ENCODE measurements at places on chromosomes 5 and 9.
A peak's percentile ranks its signal among the peaks of the same experiment; 100 is the strongest.

DNA sequence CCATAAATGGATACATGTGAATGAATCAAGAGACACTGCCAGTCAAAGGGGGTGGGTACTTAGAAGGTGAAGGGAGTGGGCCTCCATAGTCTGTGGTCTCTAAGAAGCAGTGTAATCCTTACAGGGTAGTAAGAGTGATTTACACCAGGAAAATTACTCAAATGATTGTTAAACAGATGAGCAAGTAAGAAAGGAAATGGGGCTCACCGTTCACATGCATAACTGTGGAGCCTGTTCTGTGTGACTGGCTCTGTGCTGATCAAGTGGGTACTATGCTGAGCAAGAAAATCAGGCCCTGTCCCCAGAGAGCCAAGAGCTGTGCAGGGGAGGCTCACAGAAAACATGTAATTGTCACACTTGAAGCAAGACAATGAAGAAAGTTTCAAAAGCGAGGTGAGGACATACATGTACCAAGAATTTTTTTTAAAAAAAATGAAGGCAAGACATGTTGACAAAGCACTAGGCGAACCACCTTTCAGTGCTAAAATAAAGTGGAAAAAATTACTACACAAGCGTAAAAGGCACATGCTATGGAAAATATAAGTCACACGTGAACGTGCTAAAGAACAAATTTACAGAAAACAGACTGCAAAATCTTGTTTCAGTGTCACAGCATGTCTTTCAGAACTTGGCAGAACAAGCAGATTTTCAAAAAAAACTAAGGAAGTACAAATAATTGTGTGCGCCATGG, 2.5 kb downstream of the BTNL8 start:
- DNase-seq: no peak

- no peak for DNase-seq
Observed at GRCh38 chr5:141515946-141516671, 27.2 kb downstream of the PCDHGC5 start.

GRCh38 chr9:33153666-33154065, 13.5 kb downstream of the B4GALT1 start:
- DNase-seq: no peak

DNA sequence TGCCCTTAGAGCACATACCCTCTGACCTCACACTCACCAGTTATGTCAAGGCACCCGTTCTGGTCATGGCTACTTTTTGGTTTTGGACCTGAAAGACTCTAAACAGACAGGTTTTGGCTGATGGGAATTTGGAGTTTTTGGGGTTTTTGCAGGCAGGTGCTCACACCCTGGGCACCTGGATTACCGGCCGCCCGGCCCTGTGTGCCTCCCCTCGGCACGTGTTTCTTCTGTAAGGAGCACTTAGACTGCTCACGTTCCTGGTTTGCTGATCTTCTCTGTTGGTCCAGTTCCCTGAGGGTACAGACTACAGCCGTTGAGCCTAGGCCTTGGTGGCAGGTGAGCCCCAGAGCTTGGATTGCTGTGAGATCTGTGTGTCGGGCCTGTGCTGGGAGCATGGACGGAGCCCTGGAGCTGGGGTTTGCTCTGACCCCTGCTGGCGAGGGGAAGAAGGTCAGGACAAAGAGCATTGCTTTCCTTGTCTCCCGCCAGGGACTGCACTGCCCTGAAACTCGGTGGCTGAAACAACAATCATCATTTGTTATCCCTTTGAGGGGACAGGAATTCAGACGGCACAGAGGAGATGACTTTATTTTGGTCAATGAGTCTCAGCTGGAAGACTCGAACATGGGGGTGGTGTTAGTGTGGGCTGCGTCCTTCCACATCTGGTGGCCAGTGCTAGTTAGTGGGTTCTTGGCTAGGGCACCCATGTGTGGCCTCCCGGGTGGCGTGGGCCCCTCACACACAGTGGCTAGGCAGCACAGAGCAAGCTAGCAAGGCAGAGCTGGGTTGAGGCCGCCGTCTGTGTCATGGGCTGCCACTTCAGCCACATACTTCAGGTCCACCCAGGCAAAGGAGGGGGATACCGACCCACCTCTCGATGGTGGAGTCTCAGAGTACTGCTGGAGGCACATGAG, 76.4 kb downstream of the EHMT1 start:
- DNase-seq: peak; percentile 90

GRCh38 chr9:92151691-92152393, 36.6 kb upstream of the SPTLC1 start:
- no peak for DNase-seq

DNA sequence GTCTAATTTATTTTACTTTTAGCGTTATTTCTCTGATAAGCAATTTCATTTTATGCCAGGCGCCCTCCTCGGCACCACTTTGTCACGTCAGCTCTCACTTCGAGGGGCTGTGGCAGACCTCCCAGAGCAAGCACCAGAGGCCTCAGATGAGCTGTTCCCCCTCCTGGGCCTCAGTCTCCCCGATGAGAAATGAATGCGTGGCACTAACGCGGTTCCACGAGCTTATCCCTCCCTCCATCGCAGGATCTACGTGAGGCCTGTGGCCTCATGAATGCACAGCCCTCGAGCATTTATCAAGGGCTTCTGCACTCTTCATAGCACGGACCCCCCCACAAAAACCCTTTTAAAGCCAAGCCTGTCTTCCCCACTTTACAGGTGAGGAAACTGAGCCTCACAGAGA, 205.2 kb downstream of the CDK5RAP2 start:
- no peak for DNase-seq

DNA sequence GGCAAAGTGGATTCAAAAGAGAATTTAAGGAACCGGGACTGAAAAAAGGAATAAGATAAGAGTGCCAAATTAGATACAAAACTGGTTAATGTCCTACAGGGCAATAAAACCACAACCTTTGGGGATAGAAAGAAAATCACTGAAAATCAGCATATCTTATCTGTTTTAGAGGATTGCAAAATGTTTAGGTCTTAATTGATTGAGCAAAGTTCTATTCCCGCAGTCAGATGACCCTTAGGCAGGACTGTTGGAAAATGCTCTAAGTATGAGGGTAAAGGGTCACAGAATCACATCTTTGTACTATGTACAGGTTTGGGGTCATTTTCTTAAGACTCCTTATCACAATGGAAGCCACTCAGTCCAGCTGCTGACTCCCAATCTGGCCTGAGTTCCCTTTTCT, 129.0 kb downstream of the GABBR2 start:
- no peak for DNase-seq

DNA sequence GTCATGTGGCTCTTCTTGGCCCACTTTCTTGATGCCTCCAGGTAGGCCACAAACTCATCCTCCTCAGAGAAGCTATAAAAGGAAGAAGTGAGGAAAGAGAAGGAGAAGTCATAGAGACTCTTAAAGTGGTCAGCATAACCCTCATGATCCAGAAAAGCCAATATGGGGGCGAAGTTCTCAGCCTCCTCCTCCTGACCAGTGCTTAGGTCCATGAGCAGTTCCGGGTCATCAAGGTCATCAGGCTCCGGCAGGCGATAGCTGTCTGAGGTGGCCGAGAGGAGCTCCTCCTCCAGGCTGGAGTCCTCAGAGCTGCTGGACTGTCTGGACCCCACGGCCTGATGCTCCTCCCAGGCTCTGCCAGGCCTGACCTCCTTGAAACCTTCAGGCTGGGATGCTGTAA, 34.7 kb downstream of the SH3TC2 start:
- no peak for DNase-seq

- DNase-seq: no peak
Observed at GRCh38 chr5:113089653-113090335, 113.2 kb downstream of the DCP2 start.

DNA sequence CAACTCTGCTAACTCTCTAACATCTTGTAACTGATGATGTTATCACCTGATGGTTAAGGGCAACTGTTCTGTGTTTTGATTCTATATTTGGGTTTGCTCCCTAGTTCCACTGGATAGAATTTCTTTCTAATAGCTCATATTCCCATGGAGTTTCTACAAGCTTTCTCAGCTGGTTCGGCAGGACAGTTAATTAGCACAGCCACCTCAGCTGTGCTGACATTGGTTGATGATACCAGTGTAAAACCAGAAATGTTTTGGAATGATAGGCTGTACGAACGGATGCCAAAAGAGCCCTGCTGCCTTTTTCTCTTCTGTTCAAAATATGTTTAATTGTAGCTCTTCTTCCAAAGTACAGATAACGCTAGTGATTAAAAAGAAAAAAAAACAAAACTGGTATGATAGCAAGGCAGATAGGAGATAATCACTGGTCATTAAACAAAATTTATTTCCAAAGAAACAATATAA, 440.5 kb upstream of the ZNF608 start:
- DNase-seq: no peak

DNA sequence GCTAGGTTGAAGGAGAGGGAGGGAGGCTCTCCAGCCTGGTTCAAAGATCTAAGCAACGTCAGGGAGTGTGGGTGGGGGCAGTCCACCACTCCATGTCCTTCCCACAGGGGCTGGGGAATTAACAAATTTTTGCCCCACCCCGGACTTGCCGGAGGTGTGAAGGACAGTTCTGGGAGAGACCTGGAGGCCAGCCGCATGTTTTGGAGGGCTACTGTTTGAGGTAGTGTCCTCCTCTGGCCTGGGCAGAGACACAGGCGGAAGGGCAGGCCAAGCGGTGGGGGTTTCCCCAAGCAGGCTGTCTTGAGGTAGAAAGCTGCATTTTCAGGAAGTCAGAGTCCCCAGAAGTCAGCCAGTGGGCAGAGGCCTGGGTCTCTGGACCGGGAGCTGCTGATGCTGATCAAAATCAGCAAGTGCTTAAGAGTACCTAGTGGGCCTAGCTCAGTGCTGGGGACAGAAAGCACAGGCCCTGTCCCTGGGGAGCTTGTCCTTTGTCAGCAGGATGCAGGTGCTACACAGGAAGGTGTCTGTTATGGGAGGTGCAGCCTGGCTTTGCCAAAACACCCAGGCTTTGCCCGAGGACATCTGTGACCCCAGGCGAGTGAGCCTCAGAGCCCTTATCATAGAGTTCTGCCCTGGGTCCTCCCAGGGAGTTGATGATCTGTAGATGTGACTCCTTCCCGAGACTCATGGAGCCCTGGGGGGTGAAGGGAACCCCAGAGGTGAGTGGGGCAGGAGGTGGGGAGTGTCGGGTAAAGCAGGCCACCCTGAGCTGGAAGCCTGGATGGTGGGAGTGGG, 18.5 kb downstream of the JADE2 start:
- no peak for DNase-seq

DNA sequence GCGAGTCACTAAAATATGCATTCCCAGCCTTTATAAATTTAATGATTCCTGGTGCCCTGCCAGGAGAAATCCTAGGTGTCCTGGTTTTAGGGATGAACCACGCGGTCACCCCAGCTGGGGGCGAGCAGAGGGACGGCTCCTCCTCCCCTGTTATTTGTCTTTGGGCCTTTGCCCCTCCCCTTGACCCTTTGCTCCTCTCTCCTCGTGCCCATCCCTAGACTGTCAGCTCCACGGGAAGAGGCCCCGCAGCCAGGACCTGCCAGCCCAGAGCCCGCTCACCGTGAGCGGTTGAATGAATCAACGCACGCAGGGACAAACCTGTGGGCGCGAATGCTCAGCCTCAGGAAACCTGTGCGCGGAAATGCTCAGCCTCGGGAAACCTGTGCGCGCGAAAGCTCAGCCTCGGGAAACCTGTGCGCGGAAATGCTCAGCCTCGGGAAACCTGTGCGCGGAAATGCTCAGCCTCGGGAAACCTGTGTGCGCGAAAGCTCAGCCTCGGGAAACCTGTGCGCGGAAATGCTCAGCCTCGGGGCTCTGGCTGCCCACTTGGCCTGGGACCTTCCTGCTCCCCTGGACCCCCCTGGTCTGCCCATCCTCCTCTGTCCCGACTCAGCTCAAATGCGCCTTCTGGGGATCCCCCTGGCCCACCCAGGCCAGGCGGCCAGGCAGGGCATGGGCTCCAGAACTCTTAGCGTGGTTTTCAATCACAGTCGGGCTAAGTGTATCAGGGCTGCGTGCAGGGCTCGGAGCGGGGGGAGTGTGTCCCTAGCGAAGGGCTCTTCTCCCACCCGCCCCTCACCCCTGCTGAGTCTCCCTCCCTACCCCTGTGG, 140.5 kb upstream of the COL5A1 start:
- no peak for DNase-seq

- no peak for DNase-seq
Observed at GRCh38 chr9:107312376-107313050, 29.4 kb downstream of the RAD23B start.

GRCh38 chr5:111453747-111454146, 58.6 kb downstream of the STARD4 start:
- DNase-seq: no peak

GRCh38 chr5:147746986-147747385, 35.5 kb downstream of the JAKMIP2 start:
- DNase-seq: no peak

DNA sequence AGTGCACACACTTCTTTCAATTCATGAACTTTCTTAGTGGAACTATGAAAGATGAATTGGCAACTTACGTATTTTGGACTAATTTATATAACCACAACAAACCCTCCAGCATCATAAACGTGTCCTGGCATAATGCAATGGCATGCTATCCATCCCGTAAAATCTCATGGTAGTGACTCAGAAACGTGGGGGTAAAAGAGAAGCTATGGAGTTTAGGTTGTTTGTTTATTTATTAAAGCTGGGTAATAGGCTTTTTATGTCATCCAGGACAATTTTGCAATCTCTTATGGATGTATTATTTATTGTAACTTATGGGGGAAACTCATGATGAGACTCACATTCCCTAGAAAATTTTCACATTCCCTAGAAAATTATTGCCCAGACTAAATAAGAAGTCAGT, 106.3 kb downstream of the GDA start:
- no peak for DNase-seq

DNA sequence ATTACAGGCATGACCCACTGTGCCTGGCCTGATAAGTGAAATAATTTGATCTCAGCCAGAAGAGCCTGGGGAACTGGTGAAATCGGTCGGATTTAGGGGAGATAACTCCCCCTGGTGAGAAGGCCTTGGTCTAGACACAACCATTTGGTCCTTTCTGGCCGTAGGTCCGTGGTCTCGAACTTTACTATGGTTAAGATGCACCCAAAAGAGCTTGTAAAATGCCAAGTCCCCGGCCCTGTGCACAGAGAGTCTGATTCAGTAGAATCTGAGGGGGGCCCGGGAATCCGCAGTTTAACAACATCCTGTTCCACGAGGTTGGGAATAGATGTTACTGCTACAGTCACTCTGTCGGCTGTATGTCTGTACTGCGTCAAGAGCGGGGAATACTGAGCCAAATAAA, 140.7 kb downstream of the C9orf50 start:
- no peak for DNase-seq

DNA sequence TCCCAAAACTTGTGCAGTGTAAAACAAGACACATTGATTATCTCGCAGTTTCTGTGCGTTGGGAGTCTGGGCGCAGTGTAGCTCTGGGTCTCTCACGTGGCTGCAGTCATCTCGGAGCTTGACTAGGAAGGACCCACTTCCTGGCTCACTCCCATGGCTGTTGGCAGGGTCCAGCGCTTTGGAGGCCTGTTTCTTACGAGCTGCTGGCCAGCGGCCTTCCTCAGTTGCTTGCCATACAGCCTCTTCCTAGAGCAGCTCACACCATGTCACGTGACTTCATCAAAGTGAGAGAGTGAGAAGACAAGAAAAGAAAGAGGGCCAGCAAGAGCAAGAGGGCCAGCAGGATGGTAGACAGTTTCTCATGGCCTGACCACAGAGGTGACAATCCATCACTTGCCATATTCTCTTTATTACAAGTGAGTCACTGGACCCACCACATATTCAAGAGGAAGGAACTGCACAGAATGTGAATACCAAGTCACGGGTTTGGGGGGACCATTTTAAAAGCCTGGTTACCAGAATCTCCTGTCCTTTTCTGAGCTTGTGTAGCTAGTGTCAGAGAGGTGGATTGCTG, 36.2 kb downstream of the MCCC2 start:
- no peak for DNase-seq

GRCh38 chr5:14595189-14595588, 13.6 kb downstream of the OTULINL start:
- no peak for DNase-seq

Measured in HuH-7.5 (cell line).